Right atrium auricular region (tissue), 2 donors: ENCODE measurements at places on chromosomes 1 and 21. TPM values are rescaled to one million over a fixed set of nuclear protein-coding genes. Genes with fewer than 3 reads are reported as not detected.

DNA sequence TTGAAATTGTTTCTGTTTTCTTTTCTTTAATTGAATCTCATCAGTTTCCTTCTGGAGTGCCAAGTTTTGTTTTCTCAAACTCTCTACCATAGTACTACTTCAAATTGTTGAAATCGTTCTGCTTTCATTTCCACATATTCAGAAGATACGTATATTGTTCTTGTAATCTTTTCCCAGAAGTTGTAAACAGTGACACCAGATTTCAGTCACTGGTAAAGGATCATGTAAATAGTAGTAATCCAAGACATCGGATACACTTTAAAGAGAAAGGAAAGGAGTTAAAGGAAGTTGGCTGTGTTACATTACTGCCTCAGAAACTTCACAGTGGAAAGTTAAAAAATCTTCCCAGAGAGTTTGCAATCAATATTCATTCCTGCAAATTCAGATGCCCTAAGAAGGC is 67.5 kb downstream of the RGL1 start:
- no peaks in the 10 kb centered on the region for H3K27me3 ChIP-seq
- no peak overlapping the region for H3K4me3 ChIP-seq
- no peaks in the 10 kb centered on the region for H3K4me1 ChIP-seq
- no peak for DNase-seq

- H3K4me3 ChIP-seq, result no peak overlapping the region
- no peaks in the 10 kb centered on the region for H3K27me3 ChIP-seq
These were observed 48.9 kb downstream of the SKI start for GRCh38 chr1:2276803-2277580.

DNA sequence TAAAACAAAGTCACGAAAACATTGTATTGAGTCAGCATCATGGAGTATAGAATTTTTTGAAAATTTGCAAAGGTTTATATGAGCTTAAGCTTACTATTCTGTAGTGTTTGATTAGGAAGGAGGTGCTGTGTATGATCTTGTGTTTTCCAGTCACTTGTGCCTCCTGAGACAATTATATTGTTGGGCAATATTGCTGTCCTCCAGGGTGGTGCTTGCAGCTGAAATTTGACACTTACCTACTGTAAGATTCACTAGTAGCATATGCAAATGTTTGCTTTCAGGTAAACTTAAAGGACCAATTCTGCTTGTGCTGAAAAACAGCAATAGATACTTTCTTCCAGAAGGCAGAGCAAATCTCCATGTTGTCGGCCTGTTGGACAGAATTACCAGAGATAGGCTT is 268.0 kb downstream of the TGFB2 start:
- no peaks in the 10 kb centered on the region for H3K4me1 ChIP-seq
- no peak for DNase-seq
- H3K4me3 ChIP-seq, result no peak overlapping the region

DNA sequence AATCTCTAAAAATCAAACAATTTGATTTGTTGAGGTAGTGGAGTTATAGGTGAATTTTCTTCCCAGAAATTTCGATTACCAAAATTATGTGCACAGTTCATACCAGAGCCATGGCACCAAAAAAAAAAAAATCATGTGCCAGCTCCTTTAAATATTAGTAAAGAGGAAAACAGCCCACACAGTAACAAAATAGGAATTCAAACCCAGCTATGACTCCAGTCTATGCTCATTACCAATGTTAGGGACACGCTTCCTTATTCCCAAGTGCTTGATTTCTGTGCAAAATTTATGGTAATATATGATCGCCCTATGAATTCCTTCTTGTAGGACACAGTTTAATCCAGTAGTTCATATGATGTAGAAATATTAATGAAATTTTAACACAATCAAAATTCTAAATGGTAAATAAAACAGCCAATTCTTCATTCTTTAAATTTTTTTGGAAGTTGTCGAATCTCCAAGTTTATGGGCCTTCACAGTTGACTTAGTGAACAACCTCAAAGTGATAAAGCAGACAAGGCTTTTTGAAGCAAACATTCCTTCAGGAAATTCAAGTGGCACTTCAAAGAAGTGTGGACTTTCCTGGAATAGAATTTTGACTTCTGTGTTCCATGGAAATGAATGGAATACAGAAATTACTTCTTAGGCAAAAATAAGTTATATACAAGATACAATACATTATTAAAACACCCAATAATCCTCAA is 1.9 kb downstream of the TOR1AIP2 start:
- H3K4me3 ChIP-seq, result no peak overlapping the region
- no peak for DNase-seq
- no peaks in the 10 kb centered on the region for H3K4me1 ChIP-seq
- H3K36me3 ChIP-seq, result peaks cover 6% of the 10 kb centered on the region
- no peaks in the 10 kb centered on the region for H3K27me3 ChIP-seq

- H3K27ac ChIP-seq, result no peak overlapping the region
- H3K27me3 ChIP-seq, result no peaks in the 10 kb centered on the region
- H3K4me1 ChIP-seq, result no peaks in the 10 kb centered on the region
- no peak for DNase-seq
- H3K4me3 ChIP-seq, result no peak overlapping the region
- H3K36me3 ChIP-seq, result no peaks in the 10 kb centered on the region
These were observed 227.3 kb upstream of the CSF3R start for GRCh38 chr1:36709869-36710481.

- H3K4me1 ChIP-seq, result no peaks in the 10 kb centered on the region
- no peak for DNase-seq
- H3K36me3 ChIP-seq, result no peaks in the 10 kb centered on the region
- no peak overlapping the region for H3K4me3 ChIP-seq
These were observed 283.8 kb downstream of the MRPL39 start for GRCh38 chr21:25323356-25323949.

GRCh38 chr1:25897754-25898153 is 8.5 kb downstream of the STMN1 start:
- DNase-seq, result no peak
- H3K36me3 ChIP-seq, result no peaks in the 10 kb centered on the region
- H3K27me3 ChIP-seq, result no peaks in the 10 kb centered on the region

Gene SPATA45
- total RNA-seq, result not detected
